ENCODE measurements at places on chromosomes 4 and X. TPM values are rescaled to one million over a fixed set of nuclear protein-coding genes. Genes with fewer than 3 reads are reported as not detected.

The TEX13B gene
- not detected for total RNA-seq

The RNF212 gene
- 5.0 TPM for total RNA-seq

The GPM6B gene
- total RNA-seq = 119 TPM

GRCh38 chrX:55033429-55033828 lies 2.7 kb upstream of the ALAS2 start:
- DNase-seq = no peak
- H3K36me3 ChIP-seq = peaks cover 2% of the 10 kb centered on the region
- no peak overlapping the region for H3K4me3 ChIP-seq
- H3K27ac ChIP-seq = no peak overlapping the region
- no peaks in the 10 kb centered on the region for H3K4me1 ChIP-seq

DNA sequence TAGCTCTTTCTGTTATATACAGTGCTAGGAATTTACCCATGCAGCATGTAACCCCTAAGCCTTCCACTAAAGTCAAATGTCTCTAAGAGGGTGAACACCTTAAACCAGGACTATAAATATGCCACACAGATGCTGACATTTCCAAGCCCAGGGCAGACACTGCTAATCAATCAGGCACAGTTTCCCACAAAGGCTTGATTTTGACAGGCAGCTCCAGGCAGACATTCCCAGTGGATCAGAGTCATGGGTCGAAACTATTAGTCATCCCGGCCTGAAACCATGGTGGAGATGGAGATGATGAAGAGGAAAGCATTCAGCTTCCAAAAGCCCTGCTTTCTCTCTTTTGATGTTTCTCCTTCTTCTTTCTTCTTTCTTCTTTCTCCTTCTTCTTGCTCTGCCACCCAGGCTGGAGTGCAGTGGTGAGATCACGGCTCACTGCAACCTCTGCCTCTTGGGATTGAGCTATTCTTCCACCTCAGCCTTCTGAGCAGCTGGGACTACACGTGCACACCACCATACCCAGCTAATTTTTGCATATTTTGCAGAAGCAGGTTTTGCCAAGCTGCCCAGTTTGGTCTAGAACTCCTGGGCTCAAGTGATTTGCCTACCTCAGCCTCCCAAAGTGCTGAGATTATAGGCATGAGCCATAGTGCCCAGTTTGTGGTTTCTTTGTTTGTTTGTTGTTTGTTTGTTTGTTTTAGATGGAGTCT lies 21.0 kb upstream of the SORCS2 start:
- no peaks in the 10 kb centered on the region for H3K36me3 ChIP-seq
- no peak for DNase-seq
- no peak overlapping the region for H3K4me3 ChIP-seq
- H3K27ac ChIP-seq = no peak overlapping the region
- peaks cover 9% of the 10 kb centered on the region for H3K4me1 ChIP-seq
- H3K27me3 ChIP-seq = no peaks in the 10 kb centered on the region

GRCh38 chrX:2391869-2392606 lies 108.7 kb downstream of the DHRSX start:
- no peaks in the 10 kb centered on the region for H3K27me3 ChIP-seq
- no peak overlapping the region for H3K27ac ChIP-seq
- DNase-seq = no peak
- H3K4me1 ChIP-seq = peaks cover 8% of the 10 kb centered on the region
